ENCODE measurements at places on chromosomes 13 and 19.
A peak's percentile ranks its signal among the peaks of the same experiment; 100 is the strongest.

GRCh38 chr13:50747737-50748350, 95.6 kb downstream of the DLEU7 start:
- no peak for DNase-seq

DNA sequence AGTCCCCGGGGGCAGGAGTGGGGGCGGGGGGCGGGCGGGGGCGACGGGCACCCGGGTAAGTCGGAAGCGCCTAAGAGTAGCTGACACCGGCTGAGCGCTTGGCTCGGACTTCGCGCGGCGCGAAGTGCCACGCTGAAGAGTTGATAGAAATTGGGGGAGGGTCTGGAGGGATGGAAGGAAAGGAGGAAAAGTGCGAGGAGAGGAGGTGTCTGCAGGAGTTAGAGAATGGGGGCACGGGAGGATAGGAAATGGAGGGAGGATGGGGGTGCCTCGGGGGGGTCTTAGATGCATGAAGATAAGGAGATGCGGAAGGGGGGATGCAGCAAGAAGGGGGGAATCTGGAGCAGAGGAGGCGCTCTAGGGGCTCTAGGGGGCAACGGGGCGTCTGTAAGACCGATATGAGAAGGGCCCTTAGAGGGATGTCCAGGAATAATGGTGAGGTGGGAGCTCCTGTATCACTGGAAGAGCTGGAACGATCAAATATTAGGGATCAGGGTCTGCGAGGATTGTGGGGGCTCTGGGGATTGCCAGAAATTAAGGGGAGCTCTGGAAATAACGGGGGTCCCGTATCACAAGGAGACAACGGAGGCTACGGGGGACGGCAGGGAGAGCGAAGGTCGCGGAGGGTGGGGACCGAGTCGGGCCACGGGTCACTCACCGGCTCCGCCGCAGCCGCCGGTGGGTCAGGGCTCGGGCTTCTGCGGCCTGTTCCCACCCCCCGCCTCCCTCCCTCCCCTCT, at the start of gene MYPOP:
TSS of gene MYPOP (minus strand) at position 702 of the 739 bp plus-strand sequence. CDS start 840 bp downstream, outside the sequence.
- peak; percentile 61 for DNase-seq

GRCh38 chr19:15427991-15428471, 9.2 kb upstream of the AKAP8L start:
- no peak for DNase-seq

DNA sequence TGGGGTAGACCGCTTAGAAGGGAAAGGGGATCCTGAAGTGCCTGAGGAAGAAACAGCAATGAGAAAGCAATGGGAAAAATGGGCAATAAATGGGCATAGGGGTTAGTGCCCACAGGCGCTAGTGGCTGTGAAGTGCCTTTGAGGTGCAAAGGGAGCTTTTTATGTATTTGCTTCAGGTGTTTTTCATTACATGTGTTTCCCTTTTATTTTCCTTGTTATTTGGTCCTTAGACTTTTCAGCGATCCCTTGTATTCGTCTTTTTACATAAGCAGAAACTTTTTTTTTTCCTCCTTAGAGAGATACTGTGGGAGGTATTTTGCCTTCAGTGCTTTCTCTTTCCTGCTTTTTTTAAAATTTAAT, 19.6 kb downstream of the NFIX start:
- no peak for DNase-seq

DNA sequence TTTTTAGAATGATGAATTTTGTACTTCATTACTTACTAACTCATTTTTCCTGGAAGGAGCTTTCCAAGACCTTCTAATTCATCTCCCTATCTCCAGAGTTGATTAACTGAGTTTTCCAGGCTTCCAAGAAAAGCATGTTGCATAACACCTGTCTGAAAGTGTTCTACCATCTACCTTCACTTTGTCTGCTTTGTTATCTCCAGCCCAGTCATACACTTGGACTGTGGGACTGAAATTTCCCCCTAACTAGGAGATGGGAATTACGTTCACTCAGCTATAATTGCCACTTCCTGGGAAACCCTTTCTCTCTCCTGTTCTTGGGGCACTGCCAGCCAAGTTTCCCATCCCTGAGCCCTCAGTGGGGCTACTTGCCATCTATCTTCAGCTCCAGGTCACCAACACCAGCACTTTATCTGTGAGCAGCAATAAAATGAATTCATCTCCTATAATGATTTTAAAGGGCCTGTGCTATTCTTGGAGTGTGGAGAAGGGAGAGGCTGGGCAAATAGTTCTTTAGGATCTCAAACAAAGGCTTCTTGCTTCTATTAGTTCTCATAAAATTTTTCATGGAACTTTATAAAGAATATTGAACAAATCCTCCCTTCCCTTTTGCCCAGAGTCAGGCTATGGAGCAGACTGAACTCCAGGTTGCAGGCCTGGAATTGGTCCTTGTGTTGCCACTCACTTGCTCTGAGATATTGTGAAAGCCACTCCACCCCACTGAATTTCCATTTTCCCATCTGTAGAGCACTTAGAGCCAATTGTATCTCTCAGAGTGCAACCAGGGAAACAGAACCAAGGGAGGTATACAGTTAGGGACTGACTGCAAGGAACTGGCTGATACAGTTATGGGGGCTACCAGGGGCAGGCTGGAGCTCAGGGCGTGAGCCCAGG, 17.8 kb upstream of the ATP12A start:
- no peak for DNase-seq

DNA sequence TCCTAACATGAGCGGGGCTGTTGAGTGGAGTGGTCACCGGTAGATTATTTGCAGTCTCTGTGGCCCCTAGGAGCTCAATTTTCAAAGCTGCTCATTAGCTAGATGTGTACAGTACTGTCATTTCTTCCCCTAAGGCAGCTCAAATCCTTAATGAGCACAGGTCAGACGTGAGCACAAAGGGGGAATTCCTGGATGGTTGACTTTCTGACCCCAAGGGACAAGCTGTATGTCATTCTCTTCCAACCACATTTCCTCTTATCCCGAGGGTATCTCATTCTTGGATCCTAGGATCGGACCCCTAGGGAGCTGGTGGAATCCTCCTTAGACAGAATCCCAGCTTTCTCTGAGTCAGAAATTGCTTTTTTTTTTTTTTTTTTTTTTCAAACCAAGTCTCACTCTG, 5.7 kb upstream of the OR7G3 start:
- DNase-seq = no peak

GRCh38 chr13:59201841-59202240, 961.9 kb downstream of the DIAPH3 start:
- DNase-seq = no peak

GRCh38 chr13:59304596-59304995, 859.1 kb downstream of the DIAPH3 start:
- DNase-seq = peak; percentile 96

All from NCI-H69 (cell line).